Fibroblast of the aortic adventitia (primary cell): ENCODE measurements at places on chromosomes 12 and 14. TPM values are rescaled to one million over a fixed set of nuclear protein-coding genes. Genes with fewer than 3 reads are reported as not detected.

GPHB5 gene
- total RNA-seq, result not detected in 2 replicates

DNA sequence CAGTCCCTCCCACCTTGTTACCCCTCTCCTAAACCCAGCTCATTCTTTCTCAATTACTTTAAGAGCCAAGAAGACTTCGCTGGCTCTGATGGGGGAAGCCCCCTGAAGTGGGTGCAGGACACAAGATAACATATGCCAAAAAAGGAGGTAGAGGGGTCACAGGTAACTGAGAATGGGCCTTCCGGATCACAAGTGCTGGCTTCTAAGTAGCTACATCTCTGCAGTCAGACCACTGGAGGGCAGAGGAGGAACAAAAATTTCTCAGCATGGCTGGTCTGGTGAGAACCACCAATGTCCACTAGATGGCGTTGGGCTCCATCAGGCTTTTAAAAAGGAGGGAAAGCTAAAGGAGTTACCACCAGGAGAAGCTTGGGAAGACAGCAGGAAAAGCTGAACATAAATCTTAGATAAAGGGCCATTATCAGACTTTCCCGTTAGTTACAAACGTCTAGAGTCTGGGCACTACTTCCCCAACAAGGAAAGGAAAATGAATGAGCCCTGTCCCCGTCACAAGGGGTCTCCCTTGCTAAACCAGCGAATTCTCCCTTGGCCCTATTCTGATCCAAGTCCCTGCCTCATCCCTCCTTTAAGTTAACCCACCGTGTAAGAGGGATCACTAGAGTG, 11.6 kb upstream of the CDH24 start:
- DNase-seq, result peak; percentile 96

DNA sequence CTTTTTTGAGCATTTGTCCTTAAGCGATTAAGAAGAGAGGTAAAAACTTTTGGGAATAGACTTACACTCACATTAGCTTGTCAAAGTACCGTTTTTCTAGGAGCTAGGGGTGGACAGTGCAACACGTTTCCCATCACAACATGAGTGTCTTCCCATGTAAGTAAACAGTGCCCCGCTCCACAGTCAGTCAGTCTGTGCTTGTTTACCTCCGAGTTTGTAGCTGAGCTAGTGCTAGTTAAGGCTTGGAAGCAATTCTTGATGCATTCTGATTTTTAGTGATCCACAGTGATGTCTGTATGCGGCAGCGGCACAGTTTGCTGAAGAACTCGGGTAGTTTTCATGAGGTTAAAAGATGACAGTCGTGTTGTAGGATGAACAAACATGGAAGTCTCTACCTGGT, 941 bp downstream of the ZDHHC17 start:
- DNase-seq, result peak; percentile 27

DNA sequence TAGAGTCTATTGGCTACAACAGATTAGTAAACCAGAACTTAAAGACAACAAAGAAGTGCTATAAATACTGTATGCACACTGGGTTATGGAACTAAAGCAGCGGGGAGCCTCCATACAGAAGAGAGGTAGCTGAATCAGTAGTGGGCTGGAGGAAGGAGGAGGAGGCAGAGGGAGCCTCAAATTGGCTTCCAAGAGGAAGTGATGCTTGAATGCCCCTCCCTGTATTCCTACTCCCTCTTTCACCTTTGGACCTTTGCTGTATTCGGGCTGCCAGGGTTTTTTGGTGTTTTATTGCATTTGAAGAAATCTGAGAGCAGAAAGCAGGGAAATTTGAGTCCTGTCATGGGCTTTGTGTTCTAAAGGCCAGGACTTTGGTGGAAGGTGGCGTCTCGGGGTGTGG, 104.0 kb upstream of the PTPRB start:
- no peak for DNase-seq
